ENCODE measurements at places on chromosomes 6 and 20. TPM values are rescaled to one million over a fixed set of nuclear protein-coding genes. Genes with fewer than 3 reads are reported as not detected.
A peak's percentile ranks its signal among the peaks of the same experiment; 100 is the strongest.

DNA sequence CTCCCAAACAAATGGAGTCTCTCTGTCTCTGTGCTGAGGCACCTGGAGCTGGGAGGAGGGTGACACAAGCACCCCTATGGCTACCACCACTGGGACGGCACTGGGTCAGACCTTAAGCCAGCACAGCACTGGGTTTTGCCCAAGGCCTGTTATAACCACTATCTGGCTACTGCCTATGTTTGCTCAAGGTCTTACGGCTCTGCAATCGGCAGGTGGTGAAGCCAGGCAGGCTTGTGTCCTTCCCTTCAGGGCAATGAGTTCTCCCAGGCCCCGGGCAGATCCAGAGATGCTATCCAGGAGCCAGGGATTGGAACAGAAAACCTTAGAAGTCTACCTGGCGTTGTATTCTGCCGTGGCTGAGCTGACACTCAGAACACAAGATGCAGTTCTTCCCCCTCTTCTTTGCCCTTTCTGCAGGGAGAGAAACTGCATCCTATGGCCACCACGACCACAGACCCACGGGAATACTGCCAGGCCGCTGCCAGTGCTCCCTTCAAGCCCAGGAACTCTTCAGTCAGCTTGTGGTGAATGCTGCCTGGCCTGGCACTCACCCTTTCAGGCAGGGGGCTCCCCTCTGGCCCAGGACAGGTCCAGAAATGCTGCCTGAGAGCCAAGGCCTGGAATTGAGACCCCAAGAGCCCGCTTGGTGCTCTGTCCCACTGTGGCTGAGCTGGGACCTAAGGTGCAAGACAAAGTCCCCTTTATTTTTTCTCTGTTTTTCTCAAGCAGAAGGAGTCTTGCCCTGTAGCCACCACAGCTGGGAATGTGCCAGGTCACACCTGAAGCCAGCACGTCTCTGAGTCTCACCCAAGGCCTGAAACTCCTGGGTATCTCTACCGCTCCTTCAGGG lies 67.0 kb upstream of the FRMD1 start:
- no peaks in the 10 kb centered on the region for H3K36me3 ChIP-seq
- no peak overlapping the region for H3K4me3 ChIP-seq
- peaks cover 9% of the 10 kb centered on the region for H3K4me1 ChIP-seq

- H3K27ac ChIP-seq: no peak overlapping the region
- H3K4me1 ChIP-seq: peaks cover 7% of the 10 kb centered on the region
- DNase-seq: no peak
- no peak overlapping the region for H3K4me3 ChIP-seq
These were observed 81.8 kb downstream of the FYN start for GRCh38 chr6:111791415-111791814.

Gene TFAP2B
- total RNA-seq: 5.0 TPM

Gene SCP2D1
- not detected for total RNA-seq

Gene CRIP3
- total RNA-seq: 2.9 TPM

- no peak overlapping the region for H3K27ac ChIP-seq
- no peak overlapping the region for H3K4me3 ChIP-seq
- DNase-seq: no peak
- H3K4me1 ChIP-seq: no peaks in the 10 kb centered on the region
- no peaks in the 10 kb centered on the region for H3K36me3 ChIP-seq
- H3K27me3 ChIP-seq: no peaks in the 10 kb centered on the region
These were observed 1024.3 kb upstream of the EYS start for GRCh38 chr6:66731310-66731709.

GRCh38 chr6:108872575-108872974 lies 24.4 kb downstream of the ARMC2 start:
- peaks cover 5% of the 10 kb centered on the region for H3K4me1 ChIP-seq
- no peaks in the 10 kb centered on the region for H3K27me3 ChIP-seq
- no peak overlapping the region for H3K4me3 ChIP-seq
- no peak for DNase-seq

DNA sequence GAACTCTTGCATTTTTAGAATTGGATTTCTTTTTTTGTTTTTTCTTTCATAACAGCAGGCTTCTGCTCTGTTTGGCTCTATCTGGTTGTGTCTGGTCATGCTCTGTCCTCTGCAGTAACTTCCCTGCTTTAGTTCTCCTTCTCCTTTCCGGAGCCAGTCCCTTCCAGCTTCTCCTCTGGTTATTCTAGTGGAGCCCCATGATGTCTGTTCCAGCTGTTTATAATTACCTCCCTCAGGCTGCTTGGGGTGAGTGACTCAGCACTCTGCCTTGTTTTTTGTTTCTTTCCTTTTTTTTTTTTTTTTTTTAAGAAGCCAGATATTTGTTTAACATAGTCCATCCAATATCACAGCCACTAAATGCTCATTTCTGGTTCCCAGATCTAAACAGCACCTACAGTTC lies 409.6 kb downstream of the MAFB start:
- H3K27ac ChIP-seq: peak overlapping the region; percentile 14
- H3K4me3 ChIP-seq: no peak overlapping the region
- H3K36me3 ChIP-seq: no peaks in the 10 kb centered on the region

GRCh38 chr6:111411978-111412566 lies 70.9 kb downstream of the REV3L start:
- H3K4me3 ChIP-seq: no peak overlapping the region
- DNase-seq: no peak
- H3K36me3 ChIP-seq: peaks cover 23% of the 10 kb centered on the region
- H3K4me1 ChIP-seq: peaks cover 8% of the 10 kb centered on the region
- H3K27ac ChIP-seq: no peak overlapping the region

Gene GPX5
- not detected for total RNA-seq

DNA sequence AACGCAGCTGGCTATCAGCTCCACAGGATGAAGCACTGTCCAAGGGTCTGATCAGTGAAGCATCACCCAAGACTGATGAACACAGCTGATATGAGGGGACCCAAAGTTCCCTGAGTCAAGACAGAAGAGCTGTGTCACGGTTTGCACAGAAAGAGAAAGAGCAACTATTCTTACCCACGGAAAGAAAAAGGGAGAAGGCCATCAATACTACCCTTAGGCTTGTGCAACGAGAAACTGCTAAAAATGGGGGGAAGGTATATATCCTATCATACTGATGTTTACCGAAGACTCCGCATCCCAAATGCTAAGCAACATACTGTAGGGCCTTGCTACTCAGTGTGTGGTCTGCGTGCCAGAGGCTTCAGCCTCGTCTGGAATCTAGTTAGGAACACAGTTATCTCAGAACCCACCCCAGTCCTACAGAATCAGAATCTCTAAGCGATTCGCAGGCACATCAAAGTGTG lies 665 bp downstream of the FASTKD5 start:
- H3K27me3 ChIP-seq: no peaks in the 10 kb centered on the region
- DNase-seq: no peak
- peaks cover 27% of the 10 kb centered on the region for H3K4me1 ChIP-seq
- H3K27ac ChIP-seq: peak overlapping the region; percentile 96

DNA sequence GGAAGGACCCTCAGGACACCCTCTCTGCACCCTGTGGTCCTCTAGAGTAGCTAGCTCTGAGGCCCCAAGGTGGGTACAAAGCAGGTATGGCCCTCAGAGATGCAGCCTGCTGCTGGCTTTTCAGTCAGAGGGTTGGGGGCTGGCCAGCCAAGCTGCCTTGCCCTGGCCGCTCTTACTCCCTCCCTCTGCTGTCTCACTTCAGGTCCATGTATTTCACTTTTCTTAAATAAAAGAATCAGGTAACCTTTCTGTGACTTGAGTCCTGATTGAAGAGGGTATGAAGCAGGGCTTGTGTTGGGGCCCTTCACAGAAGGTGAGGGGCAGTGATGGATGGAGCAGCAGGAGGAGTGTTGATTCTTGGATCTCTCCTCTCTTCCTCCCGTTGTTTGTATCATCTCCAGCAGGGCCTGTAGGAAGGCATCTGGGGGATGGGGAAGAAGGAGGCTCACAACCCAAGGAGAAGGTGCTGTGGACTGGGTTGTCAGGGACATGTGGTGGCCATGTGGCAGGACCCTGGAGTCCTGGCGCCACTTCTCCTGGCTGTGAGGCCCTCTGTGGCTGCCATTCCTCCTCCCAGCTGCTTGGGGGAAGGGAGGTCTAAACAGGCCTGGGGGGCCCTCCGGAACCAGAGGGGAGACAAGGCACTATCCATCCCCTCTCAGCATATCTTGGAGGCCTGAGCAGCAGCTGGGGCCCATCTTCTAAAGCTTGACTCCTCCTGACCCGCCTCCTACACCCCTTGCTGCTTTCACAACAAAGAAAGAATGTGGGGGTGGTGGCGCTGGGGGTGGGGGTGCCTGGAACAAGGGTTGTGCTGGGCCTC lies 1.1 kb upstream of the PTK7 start:
- DNase-seq: no peak
- H3K4me3 ChIP-seq: peak overlapping the region; percentile 68
- H3K27ac ChIP-seq: peak overlapping the region; percentile 92
- peaks cover 13% of the 10 kb centered on the region for H3K36me3 ChIP-seq

- peaks cover 6% of the 10 kb centered on the region for H3K4me1 ChIP-seq
- peak overlapping the region; percentile 52 for H3K4me3 ChIP-seq
- H3K27ac ChIP-seq: no peak overlapping the region
- H3K27me3 ChIP-seq: peaks cover 61% of the 10 kb centered on the region
- H3K36me3 ChIP-seq: no peaks in the 10 kb centered on the region
These were observed 510.7 kb upstream of the ZNF337 start for GRCh38 chr20:26207237-26207966.

Gene STMND1
- total RNA-seq: 0.34 TPM

DNA sequence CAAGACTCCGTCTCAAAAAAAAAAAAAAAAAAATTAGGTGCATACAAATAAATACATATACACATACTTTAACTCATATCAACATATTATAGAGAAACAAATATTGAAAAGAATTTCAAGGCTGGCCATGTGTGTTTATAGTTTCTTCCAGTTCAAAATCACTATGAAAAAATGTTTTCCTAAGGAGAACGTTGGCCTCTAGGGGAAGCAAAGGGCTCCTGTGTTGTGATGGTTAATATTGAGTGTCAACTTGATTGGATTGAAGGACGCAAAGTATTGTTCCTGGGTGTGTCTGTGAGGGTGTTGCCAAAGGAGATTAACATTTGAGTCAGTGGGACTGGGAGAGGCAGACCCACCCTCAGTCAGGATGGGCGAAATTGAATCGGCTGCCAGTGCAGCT lies 182.0 kb upstream of the AGPAT4 start:
- H3K4me1 ChIP-seq: peaks cover 24% of the 10 kb centered on the region
- no peaks in the 10 kb centered on the region for H3K36me3 ChIP-seq
- H3K27ac ChIP-seq: no peak overlapping the region
- no peak for DNase-seq

DNA sequence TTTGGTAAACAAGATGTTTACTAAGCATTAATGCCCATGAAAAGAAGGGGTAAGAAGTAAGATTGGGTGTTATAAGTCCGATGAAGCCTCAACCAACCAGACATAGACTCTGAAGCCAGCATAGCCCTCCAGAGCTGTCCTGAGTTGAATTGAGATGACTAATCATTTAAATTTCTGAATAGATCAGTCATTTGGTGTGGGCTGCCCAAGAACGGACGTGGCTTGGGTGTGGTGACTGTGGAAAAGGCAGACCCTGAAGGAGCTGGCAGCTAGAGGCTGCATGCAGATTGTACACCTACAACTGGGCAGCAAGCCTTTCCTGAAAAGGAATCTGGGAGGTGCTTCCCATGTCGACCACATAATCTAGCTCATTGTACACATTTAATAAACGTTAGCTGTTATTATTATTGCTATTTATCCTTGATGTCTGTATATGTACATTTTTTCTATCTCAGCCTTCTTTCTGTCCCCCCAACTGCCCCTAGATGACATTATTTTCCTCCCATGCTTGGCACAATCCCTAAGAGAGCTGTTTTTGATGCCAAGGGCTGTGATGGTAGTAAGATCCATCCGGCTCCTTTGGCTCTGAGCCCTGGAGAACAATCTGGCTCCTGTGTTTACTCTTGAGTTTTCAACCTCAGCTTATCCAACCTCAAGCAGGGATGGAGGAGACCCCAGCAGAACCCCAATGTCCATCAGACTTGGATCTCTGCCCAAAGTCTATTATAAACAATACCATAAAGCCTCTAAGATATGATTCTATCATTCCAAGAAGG lies 57.6 kb upstream of the JAG1 start:
- DNase-seq: no peak
- H3K4me3 ChIP-seq: no peak overlapping the region
- no peaks in the 10 kb centered on the region for H3K36me3 ChIP-seq
- H3K27me3 ChIP-seq: no peaks in the 10 kb centered on the region
- peaks cover 2% of the 10 kb centered on the region for H3K4me1 ChIP-seq

DNA sequence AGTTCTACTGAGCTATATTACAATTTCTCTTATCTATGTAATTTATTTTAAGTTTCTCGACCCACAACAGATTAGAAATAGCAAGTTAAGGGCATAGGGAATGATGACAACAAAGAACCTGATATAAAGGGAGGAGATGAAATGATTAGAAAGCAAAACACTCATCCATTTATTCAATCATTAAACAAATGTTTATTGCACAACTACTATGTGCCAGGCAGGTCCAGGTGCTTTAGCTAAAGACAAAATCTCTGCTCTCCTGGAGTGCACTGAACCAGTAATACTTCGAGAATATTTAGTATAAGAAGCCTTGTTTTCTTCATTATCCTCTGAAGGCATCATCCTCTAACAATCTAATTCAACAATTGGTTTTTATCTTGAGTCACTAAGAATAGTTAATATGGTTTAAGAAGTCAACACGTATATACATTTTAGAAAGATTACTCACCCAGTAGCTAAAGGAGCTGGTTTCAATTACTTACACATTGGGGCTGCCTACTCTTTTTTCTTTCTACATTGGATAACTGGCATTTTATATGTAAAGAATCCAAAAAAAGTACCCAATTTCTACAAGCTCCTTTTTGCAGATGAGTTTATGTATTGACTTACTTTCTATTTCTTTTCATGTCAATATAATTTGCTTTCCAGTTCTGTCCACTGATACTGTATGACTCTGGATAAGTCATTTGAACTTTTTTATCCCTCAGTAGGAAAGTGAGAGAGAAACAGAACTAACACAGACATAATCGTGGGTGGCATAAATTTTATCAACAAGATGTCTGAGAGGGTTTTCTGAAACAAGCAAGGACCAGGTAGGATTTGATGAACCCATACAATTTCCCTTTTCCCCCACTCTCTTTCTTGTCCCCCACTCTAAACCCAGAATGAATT lies 312.6 kb downstream of the CLIC5 start:
- H3K4me3 ChIP-seq: no peak overlapping the region
- H3K27ac ChIP-seq: no peak overlapping the region
- DNase-seq: no peak
- no peaks in the 10 kb centered on the region for H3K36me3 ChIP-seq
- H3K4me1 ChIP-seq: peaks cover 9% of the 10 kb centered on the region
- H3K27me3 ChIP-seq: no peaks in the 10 kb centered on the region

Gene SPTLC3
- total RNA-seq: 28.5 TPM

- peak overlapping the region; percentile 22 for H3K27ac ChIP-seq
- H3K27me3 ChIP-seq: no peaks in the 10 kb centered on the region
- no peaks in the 10 kb centered on the region for H3K36me3 ChIP-seq
- DNase-seq: no peak
- H3K4me3 ChIP-seq: no peak overlapping the region
These were observed 642.6 kb downstream of the KIF16B start for GRCh38 chr20:15930311-15931305.
